ENCODE measurements at places on chromosomes 3 and 15.
A peak's percentile ranks its signal among the peaks of the same experiment; 100 is the strongest.

- no peak for DNase-seq
Measured at GRCh38 chr15:79598639-79599038, 166.5 kb downstream of the MINAR1 start.

GRCh38 chr3:4835616-4836043 is 143.6 kb upstream of the BHLHE40 start:
- DNase-seq: peak; percentile 67

- DNase-seq: no peak
Measured at GRCh38 chr3:112133626-112134334, 732 bp upstream of the GCSAM start.

DNA sequence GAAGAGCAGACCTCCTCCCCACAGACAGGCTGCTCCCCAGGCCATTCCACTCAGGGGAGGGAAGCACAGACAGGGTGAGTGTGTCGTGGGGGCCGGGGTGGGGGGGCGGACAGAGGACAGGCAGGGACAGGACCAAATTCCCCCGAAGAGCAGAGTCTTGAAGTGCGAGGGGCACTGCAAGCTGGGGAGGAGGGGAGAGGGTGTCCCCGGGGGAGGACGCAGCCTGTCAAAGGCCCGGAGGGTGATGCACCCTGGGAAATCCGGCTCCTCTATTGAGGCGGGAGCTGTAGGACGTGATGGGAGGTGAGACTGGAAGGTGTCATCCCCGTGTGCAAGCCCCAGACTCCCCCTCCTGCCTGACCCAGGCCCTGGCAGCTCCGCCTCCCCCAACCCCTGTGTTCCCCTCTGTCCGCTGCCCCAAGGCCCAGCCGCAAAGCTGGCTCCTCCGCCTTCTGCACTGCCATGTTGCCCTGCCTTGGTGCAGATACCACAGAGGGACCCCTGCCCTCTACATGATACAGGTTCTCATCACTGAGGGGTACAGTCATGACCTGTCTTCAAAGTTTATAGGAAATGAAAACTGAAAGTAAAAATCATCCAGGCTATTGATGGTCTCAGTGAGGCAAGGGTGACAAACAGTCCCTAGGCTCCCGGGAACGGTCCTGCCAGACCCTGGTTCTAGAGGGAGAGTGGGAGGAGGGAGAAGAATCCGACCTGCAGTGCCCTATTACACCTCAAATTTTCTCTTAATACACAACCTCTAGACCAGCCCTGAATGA is 76.3 kb upstream of the IQSEC1 start:
- no peak for DNase-seq

GRCh38 chr3:131178710-131179375 is 152.2 kb downstream of the NEK11 start:
- no peak for DNase-seq
